ENCODE measurements at places on chromosomes 4 and X.

- no peak for DNase-seq
Measured at GRCh38 chrX:153517423-153517822, at the start of gene ATP2B3. TSS of gene ATP2B3 (plus strand) at chrX:153517642. CDS start at chrX:153536248, 18,606 bp downstream.

DNA sequence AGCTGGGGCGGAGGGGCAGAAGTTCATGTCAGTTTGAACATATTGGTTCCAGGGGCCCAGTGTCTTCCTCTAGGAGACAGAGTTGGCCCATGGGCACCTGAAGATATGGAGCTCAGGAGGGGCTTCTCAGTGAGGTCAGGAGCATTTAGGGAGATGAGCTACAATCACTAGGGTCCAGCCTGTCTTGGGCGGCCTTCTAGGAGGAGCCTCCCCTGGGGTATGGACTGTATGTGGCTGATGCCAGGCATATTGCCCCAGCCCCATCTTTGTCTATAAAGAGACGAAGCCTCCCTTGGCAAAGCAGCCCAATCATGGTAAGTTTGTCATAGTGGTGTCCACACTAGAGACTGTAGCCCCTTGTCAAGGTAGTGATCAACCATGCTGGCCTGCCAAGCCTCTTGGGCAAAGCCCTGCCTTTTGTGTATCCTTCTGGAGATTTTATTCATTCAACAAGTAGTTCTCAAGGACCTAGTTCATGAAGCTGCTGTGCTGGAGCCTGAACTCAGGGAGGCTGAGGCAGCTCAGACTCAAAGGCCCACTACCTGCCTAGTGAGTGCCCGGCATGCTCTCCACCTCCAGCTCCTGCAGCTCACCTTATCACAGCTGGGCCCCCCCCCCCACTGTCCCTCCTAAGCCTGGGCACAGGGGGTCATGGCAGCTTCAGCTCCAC is 5.4 kb upstream of the CNGA2 start:
- DNase-seq: no peak

- DNase-seq: no peak
Measured at GRCh38 chr4:128227991-128228571, 59.5 kb downstream of the PGRMC2 start.

DNA sequence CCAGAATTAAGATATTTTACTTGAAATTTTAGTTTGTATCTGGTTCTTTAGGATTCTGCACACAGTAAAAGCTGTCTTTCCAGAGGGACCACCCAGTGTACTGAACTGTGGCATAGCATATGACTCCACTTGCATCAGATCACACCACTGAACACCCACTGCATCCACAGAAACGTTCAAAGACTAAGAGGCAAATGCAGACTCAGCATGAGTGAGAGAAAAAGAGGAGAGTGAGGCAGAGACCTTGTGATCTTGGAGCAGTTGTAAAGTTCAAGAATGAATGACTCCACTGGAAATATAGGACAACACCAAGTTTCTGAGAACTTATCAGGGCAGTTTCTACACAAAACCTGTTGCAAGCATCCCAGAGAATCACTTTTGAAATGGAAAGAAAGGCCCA is 20.8 kb downstream of the PRDM5 start:
- no peak for DNase-seq

DNA sequence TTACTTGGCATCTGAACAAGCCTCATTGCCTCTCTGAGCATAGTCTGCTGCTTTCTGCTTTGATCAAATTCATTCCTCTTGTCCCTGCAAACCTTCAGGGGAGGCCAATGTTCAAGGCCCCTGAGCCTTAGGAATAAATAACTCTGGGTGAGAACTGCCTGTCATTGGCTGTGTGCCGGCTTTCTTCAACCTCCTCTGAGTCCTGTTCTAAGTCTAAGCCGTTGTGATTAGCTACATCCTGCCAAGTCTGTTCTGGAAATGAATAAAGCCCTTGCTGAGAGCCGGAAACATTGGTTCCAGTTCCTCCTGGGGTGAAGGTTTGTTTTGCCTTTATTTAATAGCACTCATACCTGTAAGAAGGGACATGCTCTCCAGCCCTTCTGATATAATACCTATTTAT is 13.8 kb downstream of the RNF4 start:
- no peak for DNase-seq

DNA sequence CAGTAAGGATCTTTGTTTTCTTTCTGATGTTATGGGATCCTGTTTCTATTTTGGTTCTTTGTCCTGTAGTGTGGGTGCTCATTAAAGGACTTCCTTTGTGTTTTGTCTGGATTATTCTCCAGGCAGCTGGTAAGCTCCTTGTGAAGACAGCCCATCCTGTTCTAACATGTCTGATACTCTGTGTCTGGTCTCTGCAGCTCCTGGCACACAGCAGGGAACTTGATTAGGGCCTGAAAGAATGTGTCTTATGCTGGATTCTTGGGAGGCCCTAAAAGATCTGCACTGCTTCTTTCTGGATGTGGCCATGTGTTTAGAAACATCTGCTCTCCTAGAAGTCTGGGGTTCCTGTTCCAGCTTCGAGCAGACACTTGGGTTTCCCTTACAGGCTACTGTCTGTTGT is 38.1 kb upstream of the ATXN3L start:
- no peak for DNase-seq

DNA sequence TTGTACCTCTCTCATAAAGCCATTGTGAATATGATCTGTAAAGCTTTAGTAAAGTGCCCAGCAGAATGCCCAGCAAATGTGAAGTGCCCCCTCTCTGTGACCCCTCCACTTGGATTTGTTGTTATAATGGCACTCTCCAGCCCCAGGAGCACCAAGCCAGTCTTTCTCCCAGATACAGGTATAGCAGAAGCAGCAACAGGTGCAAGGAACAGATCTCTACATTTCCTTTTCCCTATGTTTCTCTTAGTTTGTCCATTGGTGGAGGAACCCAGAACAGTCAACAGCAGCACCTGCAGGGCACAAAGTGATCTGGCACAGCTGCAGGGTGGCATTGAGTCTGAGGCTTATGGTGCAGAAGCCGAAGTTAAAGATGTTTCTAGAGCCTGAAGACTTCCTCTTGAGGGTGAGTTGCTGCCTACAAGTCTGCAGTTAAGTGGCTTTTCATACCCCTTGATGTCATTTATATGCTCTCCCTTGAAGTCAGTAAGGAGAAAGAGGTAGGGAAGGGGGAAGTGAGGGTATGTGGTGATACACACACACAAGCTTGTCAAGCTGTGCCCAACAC is 16.1 kb upstream of the CXCL3 start:
- DNase-seq: no peak

- no peak for DNase-seq
Measured at GRCh38 chrX:56429581-56429980, 133.8 kb upstream of the UBQLN2 start.

DNA sequence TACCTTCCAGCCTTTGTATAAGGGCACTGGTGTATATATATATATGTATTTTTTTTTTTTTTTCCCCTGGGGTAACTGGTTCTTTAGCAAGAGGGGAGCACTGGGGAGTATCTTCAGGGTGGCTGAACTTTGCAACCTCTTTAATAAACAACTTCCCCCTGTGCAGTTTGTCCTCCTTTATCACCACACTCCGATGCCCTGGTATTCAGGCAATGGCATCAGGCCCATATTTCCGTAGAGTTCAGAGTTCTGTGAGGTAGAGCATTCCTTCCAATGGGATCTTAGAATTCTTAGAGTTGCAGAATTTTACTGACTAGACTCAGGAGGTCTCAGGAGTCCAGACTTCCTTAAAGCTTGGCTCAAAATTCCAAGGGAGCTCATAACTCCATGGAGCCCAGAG is 24.6 kb downstream of the NYX start:
- no peak for DNase-seq

DNA sequence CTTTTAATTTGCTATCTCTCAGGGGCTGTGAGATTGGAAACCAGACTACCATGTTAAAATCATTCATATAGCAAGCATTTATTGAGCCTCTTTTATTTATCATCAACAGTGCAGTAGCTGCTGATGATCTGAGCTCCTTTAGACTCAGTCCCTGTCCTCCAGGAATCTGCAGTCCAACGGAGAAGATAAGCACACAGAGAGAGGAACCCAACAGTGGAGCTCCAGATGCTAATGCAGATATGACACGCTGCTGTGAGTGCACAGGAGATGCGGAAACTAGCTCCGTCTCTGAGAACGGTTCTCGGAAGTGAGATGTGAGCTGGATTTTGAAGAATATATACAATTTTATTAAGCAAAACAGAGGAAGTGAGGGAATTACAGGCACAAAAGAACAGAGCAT is 35.4 kb downstream of the DCHS2 start:
- DNase-seq: no peak

- DNase-seq: no peak
Measured at GRCh38 chrX:71652405-71652804, 14.9 kb upstream of the LOC101059915 start.

GRCh38 chr4:6021831-6022606 is 3.8 kb upstream of the C4orf50 start:
- no peak for DNase-seq

Measured in stimulated activated CD4-positive, alpha-beta T cell treated with anti-CD3 and anti-CD28 coated beads, Interleukin-12 subunit alpha, Interleukin-12 subunit beta, amount 100 ng/mL, for 24 hours (primary cell).